ENCODE measurements at places on chromosomes 16 and 17.

- no peak for DNase-seq
Measured at GRCh38 chr17:39223907-39224777, 1.6 kb downstream of the STAC2 start.

DNA sequence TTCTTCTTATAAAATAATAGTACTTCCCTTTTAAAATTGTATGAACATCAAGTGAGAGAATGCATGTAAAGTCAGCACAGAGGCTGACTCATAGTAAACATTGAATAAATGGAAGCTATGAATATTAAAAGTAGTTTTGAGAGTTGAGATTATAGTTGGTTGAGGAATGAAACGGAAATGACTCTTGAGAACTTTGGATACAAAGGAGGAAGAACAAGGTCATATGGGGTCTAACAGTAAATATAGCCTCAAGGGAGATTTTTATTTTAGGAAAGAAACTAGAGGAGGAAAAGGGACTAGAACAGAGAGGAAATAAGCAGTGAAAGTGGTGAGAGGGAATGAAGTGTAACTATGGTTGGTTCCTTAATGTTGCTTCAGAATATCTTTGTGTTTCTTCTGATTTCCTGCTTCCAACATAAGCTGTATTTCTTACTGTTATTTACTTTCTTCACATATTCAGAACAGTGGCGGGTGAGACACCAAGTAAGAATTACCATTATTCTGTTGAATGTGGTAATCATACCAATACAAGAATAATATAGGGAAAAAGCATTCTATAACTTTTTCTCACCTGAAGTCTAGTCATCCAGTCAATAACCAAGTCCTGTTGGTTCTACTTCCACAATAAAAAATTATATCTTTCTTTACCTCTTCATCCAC is 165.1 kb downstream of the CHD9 start:
- DNase-seq, result no peak

- DNase-seq, result no peak
Measured at GRCh38 chr17:27449541-27449940, 6.7 kb upstream of the KSR1 start.

DNA sequence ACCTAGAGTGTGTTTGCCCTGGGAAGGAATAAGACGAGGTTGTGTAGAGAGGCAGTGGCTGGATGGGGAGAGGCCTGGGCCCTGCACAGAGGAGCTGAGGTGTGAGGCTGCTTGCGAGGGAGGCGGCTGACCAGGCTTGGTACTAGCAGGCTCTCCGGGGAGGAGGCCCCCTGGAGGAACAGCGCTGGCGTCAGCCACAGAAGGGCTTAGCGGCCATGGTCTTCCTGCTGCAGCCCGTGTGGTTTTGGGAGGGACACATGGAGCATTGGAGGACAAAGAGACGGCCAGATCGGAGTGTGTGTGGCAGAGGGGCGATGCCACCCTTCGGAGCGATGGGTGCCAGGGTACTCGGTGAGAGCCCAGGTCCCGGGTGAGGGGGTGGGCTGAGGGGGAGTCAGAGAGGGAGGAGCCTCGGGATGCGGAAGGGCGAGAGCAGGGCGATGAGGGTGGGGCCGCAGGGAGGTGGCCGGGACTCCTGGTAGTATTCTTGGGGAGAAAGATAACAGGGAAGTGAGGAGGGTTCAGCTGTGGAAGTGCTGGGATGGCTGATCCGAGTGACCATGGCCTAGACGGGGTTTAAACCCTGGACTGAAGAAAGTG is 8.3 kb downstream of the BANP start:
- DNase-seq, result no peak

- DNase-seq, result no peak
Measured at GRCh38 chr17:34291721-34292348, 6.3 kb downstream of the CCL11 start.

DNA sequence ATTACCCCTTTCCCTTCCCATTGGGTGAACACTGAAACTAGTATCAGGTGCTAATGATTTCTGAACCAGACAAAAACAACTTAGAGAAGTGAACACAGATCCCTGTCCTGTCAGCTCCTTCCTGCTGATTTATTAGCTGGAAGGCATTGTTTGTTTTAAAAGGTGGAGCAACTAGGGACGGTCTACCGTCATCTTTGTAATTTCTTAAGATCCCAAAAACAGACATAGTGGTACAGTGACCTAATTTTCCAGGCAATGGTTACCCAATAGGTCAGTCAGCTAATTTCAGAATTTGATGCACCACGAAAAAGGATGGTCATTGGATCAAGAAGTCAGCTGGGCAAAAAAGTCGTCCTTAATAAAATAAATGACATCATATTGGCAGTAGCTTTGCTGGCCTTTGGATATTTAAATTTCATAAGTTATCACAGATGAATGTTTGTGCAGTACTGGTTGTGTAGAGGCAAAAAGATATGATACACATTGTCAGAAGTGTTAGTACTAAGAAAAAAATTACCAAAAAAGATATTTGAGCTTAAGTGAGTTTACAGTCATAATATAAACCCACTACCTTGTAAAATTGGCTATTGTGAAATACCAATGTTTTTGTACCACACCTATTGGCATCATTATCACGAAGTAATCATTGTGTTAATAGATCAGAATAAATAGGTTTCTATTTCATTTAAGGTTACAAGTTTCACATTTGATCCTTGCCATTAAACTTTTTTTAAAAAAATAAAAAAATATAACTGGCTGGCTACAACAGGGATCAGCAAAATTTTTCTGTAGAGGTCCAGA is 27.2 kb upstream of the KCNJ16 start:
- no peak for DNase-seq

DNA sequence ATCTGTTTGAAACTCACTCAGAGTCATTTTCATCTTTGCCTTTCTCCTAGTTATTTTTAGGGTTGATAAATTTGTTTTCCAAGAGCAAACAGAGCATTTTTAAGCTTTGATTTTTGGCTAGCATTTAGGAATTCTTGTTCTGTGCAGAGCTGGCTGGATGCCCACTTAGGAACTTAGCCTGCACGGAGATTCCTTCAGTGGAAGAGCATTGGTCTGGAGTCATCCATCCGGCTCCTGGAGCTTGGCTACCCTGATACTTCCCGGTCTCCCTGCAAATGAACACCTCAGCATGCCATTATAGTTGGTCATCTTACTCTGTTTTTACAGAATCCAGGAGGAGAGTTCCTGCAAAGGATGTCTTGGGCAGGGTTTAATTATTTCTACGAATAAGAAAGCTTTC is 57.1 kb downstream of the SPECC1 start:
- no peak for DNase-seq

GRCh38 chr16:57630931-57631845 is 2.8 kb downstream of the ADGRG1 start:
- DNase-seq, result no peak

- DNase-seq, result no peak
Measured at GRCh38 chr17:2361010-2361760, 23.9 kb downstream of the SGSM2 start.

DNA sequence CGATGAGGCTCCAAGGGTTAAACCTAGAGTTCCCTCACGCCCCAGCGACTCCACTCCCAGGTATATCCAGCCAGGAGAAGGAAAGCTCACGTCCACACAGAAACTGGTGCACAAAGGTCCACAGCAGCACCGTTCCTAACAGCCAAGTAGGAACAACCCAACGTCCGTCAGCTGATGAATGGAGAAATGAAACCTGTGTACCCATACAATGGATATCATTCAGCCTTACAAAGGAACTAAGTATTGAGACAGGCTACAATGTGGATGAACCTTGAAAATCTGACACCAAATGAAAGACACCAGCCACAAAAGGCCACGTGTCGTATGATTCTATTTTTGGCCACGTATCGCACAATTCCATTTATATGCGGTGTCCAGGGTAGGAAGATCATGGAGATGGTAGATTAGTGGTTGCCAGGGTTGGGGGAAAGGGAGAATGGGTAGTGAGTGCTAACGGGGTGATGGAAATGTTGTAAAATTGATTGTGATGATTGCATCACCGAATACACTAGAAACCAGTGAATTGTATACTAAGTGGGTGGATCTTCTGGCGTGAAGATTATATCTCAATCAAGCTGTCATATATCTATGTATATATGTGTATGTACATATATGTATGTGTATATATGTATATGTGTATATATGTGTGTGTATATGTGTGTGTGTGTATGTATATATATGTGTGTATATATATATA is 30.1 kb downstream of the NLRC3 start:
- DNase-seq, result no peak

DNA sequence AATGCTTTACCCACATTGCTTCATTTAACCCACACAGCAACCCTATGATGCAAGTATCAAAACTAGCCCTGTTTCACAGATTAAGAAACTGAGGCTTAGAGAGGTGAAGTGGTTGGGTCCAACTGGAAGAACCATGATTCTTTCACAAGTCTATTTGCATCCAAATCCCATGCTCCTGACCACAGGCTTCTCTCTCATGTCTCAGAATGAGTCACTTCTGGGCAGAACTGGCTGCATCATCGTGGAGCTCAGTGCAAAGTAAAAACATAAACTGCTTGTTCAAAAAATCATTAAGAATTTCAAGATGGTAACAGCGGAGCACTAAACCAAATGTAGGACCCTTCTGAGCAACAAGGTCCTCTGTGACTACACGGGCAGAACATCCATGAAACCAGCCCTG is 20.2 kb upstream of the CES1 start:
- DNase-seq, result no peak

- no peak for DNase-seq
Measured at GRCh38 chr17:70872103-70872502, 702.8 kb downstream of the KCNJ2 start.

DNA sequence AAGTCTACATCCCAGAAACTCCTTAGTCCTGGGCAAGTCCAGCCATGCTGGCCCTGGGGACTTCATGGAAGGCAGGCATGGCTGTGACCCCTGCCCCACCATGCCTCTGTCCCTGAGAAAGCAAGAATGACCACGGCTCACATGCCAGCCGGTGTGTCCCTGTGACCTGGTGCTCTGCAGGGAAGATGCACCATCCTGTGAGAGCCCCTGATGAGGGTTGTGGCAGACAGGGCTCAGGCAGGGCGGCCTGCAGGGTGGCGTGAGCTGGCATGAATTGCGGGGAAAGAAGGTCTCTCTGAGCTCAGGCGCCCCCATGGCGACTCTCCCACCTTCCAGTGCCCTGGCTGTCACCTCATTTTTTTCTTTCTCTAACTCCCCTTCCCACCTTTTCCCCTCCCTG is 260.3 kb downstream of the RBFOX3 start:
- DNase-seq, result no peak

DNA sequence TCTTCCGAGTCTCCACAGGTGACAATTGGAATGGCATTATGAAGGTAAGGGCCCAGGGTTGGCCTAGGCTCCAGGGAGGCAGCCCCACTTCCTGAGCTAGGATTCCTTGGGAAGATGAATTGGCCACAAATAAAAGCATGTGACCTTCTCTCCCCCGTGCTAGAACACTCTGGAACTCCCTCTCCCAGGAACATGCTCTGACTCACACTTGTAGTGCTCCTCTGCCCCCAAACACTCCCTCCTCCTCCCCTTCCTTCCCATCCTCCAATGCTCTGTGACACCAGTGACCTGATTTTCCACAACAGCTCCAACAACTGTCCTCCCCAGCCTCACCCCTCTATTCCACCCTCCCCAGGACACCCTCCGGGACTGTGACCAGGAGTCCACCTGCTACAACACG is 16.4 kb upstream of the ABCC3 start:
- DNase-seq, result no peak

DNA sequence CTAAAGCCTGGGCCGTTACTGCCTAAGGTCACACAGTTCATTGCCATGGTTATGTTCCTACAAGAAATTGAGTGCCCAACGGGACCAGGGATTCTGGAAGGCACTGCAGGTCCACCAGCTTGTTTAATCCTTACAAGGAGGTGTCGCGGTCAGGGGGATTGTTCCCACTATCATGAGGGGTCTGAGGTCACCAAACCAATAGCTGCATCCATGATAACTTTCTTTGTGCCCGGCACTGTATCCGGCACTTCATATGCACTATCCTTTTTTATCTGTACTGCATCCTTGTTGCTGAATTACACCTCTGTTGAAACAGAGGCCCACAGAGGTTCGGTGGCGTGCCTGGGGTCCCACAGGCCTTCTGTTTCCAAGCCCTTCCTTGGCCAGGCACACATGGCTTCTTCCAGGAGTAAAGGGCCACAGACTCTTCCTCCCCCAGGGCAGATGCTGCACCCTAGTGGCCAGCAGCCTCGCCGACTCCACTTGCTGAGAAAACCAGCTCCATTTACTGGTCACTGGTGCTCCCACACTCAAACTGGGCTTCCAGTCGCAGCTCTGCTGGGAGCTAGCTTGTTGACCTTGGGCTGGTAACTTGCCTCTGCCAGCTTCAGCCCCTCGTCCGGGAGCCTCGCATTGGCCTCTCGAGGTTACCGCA is 82.0 kb upstream of the PLCG2 start:
- DNase-seq, result no peak

GRCh38 chr17:37361543-37361942 is 14.2 kb upstream of the C17orf78 start:
- no peak for DNase-seq

DNA sequence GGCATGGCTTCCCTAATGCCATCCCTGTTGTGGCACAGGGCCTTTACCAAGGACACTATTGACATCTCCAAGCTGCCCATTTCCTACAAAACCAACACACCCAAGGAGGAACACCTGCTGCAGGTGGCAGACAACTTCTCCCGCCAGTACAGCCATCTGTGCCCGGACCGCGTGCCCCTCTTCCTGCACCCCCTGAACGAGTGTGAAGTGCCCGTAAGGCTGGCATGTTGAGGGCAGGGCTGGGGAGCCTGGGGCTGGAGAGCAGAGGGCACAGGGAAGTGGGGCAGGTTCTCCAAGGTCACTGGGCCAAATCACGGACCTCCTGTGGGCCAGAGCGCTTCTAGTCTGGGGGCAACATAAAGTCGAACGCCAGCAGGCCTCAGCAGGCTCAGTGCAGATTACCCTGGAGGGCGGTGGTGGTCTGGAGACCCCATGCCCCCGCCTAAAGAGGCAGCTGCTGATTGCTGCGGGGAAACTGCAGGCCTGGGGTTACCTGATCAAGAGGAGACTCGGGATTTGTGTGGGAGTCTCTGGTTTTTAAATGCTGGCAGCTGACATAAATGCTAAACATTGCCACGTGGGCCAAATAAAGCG is 4.3 kb downstream of the DRC7 start:
- DNase-seq, result no peak

DNA sequence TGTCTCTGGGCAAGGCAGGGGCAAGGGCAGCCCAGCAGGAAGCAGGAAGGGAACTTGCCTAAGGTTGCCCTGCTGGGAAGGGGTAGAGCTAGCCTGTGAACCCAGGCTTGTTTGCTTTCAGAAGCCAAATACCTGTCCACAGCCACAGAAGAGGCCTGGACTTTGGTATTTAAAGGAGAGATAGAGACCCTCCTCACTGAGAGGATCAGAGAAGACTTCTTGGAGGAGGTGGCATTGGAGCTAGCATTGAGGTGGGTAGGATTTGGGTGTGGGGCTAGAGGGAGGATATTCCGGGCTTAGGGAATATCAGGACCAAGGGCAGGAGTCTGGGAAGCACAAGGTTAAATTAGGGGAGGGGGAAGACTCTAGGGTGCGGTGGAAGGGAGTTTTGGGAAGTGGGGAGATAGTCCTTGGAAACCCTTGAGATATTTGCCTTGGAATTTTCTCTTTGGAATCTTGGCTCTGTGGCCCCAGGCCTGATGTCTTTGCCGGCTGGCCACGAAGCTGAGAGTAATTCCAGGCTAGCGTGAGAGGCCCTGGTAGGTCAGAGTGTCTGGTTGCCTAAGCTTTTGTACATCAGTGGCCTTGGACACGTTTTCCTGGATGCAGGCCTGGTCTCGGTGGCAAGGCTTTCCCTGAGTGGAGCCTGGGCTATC is 13.1 kb upstream of the ETV4 start:
- no peak for DNase-seq

- DNase-seq, result no peak
Measured at GRCh38 chr17:35432176-35433074, at the start of gene SLFN12. Gene SLFN12, minus strand, starts transcription at chr17:35432500. Its CDS starts 9,472 bp downstream, at chr17:35423028.

- DNase-seq, result no peak
Measured at GRCh38 chr16:71775949-71776348, 32.7 kb downstream of the AP1G1 start.
